ENCODE measurements at places on chromosomes 4 and X.

- no peak for DNase-seq
These were observed 30.8 kb downstream of the MRPL1 start for GRCh38 chr4:77893451-77893850.

DNA sequence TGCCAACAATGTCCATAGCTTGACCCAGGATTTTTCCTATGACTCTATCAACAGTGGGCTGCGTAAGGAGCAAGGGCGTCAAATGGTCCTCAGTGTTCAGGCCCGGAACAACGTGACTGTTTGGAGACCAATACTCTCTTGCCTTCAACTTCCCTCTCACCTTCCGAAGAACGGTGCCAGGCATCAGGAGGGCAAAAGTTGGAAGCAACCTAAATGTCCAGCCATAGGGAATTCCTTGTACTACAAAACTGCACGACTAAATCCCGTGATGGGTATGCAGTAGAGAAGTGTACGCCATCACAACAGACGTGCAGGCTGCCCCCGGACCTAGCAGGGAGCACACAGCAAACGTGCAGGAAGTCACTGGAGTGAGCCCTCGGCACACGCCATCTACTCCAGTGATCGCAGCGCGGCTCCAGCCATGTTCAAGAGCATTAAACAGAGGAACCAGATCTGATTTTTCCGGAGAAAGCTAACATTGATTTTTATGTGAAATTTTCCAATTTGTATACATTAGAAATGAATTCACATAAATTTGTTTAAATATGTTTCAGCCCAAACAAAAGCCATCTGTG, 79.0 kb downstream of the JAKMIP1 start:
- no peak for DNase-seq

GRCh38 chr4:6141554-6141953, 58.8 kb downstream of the JAKMIP1 start:
- no peak for DNase-seq

DNA sequence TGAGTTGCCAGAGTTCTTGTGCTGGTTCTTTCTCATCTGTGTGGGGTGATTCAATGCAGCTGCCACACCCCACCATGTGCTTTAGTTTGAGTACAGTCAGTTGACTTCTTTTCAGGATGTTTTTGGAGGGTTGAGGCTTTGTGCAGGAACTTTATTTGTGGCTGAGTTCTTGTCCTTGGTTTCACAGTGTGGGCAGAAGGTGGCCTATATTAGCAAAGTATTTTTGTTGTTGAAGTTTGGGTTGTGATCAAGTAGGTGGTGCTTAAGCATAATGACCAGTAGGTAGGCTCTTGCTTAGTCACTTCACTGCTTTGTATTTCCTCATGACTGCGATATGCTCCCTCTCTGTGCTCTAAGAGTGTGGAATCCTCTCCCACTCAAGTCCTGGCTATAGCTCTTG, 80.3 kb downstream of the ARHGAP24 start:
- DNase-seq, result peak; percentile 26

- DNase-seq, result no peak
These were observed 10.0 kb downstream of the MSL3 start for GRCh38 chrX:11768039-11768438.

DNA sequence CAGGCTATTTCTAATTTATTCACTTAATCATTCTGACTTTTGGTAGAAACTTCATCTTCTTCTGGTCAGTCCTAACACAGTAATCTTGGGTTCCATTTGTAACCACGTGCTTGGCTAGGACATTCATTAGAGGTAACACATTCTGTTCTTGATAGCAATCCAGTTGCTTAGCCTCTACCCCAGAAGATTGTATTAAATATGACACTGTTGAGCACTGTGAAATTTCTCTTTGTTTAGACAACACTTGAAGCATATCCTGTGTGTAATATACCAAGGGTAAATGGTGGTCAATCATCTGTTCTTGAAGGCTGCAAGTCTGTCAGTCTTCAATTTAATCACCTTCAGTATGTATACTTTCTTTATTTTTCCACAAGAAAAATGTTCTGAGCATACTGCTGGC, 523.0 kb downstream of the ANKRD50 start:
- DNase-seq, result peak; percentile 64

DNA sequence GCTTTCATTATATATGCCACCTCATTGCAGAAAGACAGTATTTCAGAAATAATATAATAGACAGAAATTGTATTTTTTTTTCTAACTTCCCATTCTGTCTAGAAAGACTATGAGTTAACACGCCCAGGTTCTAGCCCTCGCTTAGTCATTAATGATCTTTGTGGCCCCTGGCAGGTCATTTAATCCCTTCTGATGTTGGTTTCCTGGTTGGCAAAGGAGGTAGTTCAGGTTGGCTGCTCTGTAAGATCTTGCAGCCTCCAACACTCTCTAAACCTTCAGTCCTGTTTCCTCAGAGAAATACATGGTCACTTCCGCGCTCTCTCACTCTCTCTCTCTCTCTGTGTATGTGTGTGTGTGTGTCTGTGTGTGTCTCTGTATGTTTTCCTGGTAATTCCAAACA, 156.3 kb upstream of the NOCT start:
- no peak for DNase-seq
